Left lobe of liver (tissue), 2 donors: ENCODE measurements at places on chromosomes 12 and 14. TPM values are rescaled to one million over a fixed set of nuclear protein-coding genes. Genes with fewer than 3 reads are reported as not detected.

DNA sequence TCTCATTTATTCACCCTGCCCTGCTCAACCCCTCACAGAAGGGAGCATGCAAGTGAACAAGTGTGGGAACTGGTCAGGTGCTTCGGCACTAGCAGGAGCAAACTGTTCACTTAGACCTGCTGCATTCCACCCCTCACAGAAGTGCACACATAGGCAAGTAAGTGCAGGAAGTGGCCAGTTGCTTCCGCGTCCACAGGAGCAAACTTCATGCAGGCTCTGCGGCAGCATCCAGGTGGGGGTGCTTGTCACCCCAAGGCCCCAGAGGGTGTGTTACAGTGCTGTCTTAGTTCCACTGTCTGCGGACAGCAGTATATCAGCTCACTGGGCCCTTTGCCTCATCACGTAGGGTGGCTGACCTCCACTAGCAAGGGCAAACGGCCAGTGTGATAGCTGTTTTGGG, 167.3 kb upstream of the AVPR1A start:
- no peak for DNase-seq

GRCh38 chr12:53956251-53956887, 1.7 kb downstream of the HOXC12 start:
- no peak for DNase-seq

DNA sequence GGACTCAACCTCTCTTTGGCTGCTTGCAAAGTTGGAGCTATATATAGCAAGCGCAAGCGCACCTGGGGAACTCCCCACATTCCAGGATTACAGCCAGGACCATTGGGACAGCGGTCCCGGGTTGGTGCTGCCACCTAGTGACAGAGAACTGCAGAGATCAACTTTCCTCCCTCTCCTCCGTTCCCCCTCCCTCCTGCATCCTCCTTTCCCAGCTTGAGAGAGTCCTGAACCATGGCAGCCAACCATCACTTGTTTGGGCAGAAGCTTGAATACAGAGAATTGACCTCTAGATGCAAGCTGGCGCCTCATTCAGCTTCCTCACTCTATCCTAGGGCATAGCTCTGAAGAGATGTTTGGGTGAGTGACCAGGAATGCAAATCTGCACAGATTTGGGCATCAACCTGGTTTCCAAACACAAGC, 17.4 kb upstream of the FLVCR2 start:
- peak; percentile 81 for DNase-seq

DNA sequence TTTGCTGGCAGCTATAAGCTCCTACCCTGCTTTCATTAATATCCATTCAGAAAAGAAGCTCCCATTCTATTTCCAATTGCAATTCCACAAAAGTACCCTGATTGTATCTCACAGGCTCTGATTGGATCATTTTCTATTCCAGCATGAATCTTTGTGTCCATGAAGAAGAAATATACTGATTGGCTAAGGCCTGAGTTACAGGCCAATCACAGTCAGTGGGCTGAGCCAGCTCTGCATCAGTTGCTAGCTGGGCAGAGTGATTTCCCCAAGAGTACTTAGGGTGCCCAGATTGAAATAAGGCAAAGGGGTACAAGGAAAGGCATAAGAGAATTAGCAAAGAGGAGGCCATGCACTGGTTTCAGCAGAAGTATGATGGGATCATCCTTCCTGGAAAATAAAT, 14.4 kb downstream of the ART4 start:
- DNase-seq, result no peak

DNA sequence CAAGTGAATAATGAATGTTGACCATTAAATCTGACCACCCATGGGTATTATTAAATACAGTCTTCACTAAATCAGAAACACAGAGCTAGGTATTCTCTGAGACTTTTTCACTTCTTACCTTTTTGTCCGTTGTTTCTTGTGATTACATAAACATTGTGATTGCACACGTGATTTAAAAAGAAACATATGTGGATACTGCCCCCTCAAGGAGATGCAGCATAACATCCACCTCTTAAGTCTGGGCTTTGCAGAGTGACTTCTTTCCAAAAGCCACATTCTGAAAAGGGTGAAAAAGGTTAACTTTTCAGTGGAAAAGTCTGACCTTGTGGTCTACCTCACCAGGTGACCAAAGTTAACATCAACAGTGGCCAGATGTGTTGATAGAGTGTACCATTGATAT, 185.5 kb upstream of the FAR2 start:
- no peak for DNase-seq

DNA sequence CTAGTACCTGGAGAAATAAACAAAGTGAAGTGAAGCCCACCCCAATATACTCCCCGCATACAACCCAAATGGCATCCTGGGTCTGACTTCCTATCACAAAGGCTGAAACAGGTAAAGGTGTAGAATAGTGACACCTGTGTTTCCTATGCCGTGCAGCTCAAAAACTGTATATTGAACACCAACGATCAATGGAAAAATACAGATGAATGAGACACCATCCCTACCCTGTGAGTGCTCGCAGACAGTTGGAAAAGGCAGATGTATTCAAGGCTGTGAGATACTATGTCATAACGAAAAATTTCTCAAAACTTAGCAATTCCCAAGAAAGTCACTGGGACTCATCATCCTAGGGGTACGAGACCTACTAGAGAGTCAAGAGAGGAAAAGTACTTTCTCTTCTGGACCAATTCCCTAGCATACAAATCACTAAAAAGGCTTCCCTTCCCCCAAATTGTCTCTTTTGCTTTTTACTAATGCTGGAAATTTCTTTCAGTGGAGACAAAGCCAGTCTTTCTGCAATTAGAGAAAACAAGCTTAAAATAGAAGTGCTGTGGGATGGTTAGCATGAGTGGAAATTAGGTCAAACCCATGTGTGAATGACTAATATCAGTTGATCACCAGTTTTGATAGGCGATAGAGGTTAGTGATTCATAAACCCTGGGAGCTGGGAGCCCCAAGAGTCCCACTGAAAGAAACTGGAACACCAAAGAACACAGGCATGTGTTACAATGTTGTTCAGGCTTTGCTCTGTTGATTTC, 249.7 kb downstream of the SPTSSA start:
- no peak for DNase-seq

The HHIPL1 gene
- total RNA-seq, result 0.96 TPM

- no peak for DNase-seq
Observed at GRCh38 chr14:102633906-102634595, 41.6 kb downstream of the RCOR1 start.

DNA sequence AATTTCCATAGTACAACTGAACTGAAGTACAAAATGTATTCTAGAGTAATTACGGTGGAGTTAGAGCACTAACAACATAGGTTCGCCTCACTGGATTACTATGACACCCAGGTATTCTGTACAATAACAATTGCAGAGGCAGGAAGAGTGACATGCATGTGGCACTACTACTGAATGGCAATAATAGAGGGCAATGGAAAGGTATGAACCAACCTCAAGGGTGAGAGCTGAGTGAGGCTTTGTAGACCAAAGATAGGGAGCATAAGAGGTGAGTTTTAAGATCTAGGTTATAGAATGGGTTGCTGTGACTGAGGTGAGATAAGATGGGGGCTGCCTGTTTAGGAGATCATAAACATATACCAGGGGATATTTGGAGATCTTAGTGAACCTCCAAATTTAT, 343.1 kb downstream of the PCNX1 start:
- no peak for DNase-seq

- no peak for DNase-seq
Observed at GRCh38 chr12:99138393-99138792, 493.3 kb downstream of the APAF1 start.

DNA sequence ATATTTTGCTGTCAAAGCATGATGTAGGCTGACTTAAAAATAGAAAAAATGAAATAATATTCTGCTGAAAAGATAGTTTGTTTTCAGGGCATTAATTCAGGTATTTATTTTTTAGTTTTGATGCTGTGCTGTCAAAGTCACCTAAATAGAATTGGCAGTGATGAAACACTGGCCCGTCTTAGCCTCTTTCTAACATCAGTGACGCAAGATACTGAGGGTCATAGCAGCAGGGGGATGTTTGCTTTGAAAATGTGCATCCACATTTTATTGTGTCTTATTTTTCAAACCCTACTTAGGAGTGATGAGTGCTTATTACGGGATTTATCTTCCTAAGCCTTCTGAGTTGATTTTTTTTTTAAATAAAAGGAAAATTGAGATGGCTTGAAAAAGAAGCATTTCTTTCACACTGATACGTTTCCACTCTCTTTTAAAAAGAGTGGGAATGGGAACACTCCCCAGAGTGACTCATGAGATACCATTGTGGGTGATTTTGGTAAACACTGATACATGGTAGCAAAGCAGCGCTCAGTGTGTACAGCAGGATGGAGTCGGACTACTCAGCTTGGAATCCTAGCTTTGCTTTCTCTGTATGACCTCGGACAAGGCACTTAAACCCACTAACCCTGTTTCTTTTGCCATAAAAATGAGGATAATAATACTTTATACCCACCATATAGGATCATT, 290.8 kb downstream of the ERC1 start:
- no peak for DNase-seq

- DNase-seq, result no peak
Observed at GRCh38 chr12:71725011-71725410, 29.7 kb upstream of the RAB21 start.

The TMEM229B gene
- total RNA-seq, result 0.93 TPM

The ACOT6 gene
- 1.6 TPM for total RNA-seq

The AHNAK2 gene
- 5.5 TPM for total RNA-seq

The GXYLT1 gene
- total RNA-seq, result 9.2 TPM

The TWF1 gene
- total RNA-seq, result 29.0 TPM

DNA sequence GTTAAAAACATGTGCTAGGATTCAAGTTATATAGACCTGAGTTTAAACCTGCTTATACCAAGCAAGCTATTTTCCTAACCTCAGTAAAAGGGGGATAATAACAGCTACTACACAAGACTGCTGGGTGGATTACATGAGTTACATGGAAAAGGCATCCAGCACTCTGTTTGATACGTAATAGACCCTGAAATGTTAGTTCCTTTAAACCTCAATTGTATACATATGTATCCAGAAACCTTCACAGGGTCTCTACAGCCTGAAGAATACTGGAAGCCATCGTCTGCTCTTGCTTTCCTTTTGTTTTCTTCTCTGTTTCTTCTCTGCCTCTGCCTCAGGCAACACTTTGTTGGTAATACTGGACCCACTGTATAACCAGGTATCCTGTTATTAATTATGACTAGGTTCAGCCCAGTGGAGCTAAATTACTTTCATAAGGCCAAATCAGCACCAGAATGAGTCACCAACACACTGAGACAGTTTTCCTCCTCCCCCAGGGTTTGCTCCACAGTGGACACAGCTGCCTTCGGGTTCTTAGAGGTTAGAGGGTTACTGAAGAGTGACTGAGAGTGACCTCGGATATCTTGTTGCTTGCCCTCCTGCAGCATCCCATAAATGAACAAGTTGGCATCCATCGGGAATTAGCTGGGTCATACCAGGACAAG, 127.1 kb downstream of the CAPZA3 start:
- DNase-seq, result no peak
